ENCODE measurements at places on chromosomes 6 and 20.

- DNase-seq = no peak
Measured at GRCh38 chr6:79649016-79649415, 17.9 kb downstream of the SH3BGRL2 start.

- DNase-seq = no peak
Measured at GRCh38 chr6:5325173-5325572, 63.9 kb downstream of the FARS2 start.

DNA sequence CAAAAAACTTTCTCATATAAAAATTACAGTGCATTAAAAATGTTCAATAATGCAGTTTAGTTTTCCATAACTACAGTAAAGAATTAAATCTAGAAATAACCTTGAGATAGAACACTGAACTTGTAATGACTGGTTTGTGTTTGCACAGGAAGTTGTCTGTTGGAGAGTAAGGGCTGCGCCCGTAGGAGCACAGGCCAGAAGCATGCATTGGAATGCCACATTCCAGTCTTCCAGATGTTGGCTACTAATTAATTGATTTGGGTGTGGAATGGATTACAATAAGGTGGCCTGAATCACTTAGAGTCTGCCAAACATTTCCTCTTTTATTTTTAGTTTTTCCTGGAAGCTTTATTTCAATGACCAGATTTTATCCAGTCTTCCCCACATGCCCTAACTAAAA lies 582.6 kb upstream of the MMS22L start:
- no peak for DNase-seq

DNA sequence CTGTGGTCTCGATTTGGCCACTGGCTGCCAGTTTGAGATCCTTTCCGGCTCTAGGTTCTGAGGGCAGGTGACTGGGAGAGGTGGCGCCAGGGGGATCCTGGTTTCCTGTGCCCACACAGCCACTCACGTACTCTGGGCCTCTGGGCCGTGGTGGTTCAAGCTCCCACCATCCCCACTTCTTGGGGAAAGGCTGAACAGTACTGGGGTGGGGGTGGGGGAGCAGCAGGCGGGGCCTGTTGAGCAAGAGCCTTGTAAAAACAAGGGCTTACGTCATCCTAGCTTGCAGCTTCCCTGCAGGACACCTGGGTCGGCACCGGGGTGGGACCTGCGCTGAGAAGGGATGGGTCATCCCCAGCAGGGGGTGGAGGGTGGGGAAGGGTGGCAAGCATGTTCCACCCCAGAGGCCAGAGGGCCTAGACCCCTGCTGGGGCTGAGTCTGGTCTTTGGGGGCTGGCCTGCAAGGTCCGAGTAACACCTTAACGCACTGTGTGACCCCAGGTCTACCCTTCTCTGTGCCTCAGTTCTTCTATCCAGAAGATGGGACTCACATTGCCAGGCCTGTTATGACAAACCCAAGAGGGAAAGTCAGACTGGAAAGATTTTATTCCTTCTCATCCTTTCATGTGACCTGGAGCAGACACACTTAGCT lies 3.1 kb upstream of the CEBPB start:
- peak; percentile 36 for DNase-seq

DNA sequence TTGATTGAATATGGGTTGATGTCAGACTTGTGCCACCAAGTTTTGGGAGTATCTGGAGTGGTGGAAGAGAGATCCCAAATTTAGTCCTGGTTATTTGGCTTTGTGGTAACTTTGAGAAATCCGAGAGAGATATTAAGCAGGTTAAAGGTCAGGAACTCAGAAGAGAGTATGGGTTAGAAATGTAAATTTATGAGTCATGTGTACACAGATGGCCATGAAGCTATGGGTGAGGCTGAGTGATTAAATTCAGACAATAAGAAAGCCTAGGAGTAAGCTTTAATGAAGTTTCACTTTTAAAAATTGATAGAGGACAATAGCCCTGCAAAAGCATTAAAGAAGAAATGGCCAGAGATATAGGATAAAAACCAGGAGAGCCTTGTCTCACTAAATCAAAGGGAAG lies 14.3 kb downstream of the RIMS1 start:
- DNase-seq = no peak

- DNase-seq = no peak
Measured at GRCh38 chr6:158357570-158358216, 45.4 kb downstream of the TULP4 start.

GRCh38 chr6:48087448-48087847 lies 23.5 kb downstream of the PTCHD4 start:
- peak; percentile 3 for DNase-seq

GRCh38 chr20:37276494-37277252 lies 12.8 kb upstream of the MANBAL start:
- DNase-seq = peak; percentile 33

DNA sequence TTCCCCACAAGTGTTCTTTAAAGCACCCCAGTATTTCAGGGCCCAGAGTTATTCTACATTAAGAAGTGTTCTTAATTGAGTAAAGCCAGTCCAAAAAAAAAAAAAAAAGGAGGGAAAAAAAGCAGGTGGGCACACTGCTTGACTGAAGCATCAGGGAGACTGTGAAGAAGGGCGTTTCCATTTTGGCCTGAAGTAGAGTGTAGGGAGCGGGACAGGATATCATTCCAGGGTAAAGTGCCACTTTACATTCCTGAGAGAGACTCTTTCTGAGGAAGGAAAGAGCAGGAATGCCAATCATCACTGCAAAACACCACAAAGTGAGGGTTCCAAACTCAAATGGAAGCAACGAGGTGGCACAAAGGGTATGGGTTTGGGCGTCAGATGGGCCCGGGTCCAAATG lies 54.1 kb upstream of the BEND6 start:
- DNase-seq = no peak

DNA sequence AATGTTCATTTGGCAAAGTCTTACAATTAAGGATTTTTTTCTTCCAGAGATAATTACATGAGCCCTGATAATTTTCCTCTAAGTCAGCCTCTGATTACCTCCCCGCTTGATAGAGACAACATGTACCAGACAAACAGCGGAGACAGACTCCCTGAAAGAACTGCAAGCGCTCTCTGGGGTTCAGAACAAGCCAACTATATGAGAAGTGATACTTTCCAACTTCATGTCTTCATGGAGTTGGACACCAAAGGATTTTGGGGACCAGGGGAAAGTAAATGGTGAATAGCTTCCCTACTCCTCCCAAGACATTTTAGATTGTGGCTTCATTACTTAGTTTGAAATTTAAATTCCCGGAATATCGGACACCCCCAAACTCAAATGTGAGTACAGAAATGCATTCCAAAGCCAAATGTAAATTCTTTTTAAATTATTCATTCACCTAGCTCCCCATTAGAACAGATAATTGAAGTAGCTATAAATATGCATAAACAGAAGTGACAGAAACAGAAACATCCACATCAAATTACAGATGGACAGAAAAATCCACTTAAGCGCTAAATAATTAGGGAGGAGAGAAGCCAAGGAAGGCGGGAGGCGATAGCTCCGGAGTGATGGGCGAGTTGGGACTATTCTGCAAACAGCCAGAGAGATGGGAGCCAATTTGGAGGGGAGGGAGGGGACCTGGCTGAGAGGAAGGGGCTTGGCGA lies 129.7 kb upstream of the AKAP12 start:
- DNase-seq = no peak

DNA sequence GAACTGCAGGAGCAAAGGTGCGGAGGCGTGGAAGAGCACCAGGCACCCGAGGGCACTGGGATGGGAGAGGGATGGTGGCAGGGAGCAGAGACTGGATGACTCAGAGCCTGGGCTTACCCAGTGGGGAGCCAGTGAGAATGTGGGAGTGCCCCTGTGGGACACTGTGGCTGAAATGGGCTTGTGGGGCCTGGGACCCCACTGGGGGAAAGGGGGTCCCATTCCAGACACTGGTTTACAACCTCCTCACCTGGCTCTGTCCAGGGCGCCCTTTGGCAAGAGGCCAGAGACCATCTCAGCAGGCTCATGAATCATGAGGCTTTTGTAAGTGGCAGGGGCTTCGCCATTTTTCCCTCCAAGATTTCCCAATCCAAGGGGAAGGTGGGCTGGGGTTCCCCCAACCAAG lies 124.0 kb upstream of the MAFB start:
- DNase-seq = no peak

GRCh38 chr6:25193460-25194171 lies 85.6 kb upstream of the CARMIL1 start:
- DNase-seq = no peak

DNA sequence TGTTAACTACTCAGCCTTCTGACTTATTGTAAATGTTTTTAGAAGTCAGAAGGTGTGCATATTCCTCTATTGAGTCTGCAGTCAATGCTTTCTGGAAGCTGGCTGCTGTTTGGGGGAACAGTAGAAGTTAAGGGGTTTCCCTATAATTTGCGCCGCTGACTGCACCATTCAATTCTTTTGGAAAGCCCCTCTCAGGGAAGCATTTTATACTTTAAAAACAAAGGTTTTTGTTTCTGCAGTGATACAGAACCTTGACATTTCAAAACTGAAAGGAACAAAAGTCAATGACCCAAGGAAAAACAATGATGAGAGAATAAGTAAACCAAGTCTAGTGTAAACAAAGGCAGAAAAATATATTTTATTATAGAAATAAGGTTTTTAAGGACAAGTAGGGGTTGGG lies 120.8 kb upstream of the TNFAIP3 start:
- no peak for DNase-seq

- DNase-seq = no peak
Measured at GRCh38 chr20:11090751-11091150, 417.0 kb upstream of the JAG1 start.

DNA sequence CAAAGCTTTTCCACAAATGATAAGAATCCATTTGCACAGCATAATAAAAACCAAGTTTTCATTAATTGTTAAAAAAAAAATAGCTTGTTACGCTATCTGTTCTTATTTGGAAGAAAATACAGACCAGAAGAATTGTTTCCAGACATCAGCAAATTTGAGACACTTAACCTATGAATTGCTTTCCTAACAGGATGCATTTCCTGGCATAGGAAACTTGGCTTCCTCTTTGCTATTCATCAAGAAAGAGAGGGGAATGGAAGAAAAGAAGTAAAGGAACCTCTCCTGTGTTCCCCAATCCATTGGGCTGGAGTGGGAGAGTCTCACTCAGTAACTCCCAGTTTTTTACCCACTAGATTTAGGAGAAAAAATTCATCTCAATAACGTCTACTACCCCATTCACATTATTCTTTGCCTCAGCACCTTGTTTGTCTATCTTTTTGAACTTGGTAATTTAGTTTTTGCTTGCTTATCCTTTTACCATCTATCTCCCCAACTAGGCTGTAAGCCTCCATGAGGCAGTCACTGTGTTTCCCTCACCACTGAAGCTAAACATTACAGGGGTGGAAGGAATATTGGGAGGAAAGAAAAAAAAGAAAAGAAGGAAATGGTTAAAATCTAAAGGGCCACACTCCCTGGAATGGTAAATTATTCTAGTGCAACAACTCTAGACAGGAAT lies 150.3 kb downstream of the COL21A1 start:
- DNase-seq = peak; percentile 36

DNA sequence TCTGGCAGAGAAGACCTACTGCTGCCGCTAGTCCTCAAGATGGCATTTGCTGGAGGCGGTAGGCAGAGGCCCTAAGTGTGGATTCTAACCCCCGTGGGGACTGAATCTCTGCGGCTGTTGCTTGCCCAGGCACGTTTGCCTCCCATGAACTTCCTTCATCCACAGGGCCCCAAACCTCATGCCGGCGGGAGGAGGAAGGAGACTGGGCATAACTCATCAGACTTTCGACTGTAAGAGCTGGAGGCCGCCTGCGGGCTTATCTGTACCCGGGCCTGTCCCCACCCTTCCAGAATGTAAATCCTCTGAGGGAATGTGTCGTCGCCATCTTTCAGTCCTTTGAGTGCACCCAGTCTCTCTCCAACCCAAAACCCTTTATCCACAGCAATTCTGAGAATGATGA lies 990 bp downstream of the ZFP57 start:
- DNase-seq = no peak

DNA sequence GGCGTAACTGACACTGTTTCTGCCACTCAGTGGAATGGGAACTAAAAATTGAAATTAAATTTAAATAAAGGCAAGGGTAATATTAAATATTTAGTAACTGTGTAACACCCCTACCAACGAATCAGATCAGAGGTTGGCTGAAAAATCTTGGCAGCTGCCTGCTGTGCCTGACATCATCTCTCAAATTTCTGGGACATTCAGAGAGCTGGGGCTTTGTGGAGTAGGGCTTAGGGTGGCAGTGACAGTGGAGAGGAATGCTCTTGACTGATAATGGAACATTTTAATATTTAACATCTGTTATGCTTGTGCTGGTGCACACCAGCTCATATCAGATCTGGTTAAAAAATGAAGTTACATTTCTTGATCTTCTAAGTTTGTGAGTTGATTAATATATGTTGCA lies 62.2 kb downstream of the RFPL4B start:
- no peak for DNase-seq

- no peak for DNase-seq
Measured at GRCh38 chr6:167122041-167122826, 662 bp upstream of the CCR6 start.

GRCh38 chr20:50992733-50993457 lies 30.0 kb downstream of the KCNG1 start:
- DNase-seq = peak; percentile 90

GRCh38 chr6:72363844-72364740 lies 257.8 kb upstream of the KCNQ5 start:
- no peak for DNase-seq

- DNase-seq = no peak
Measured at GRCh38 chr6:162615016-162615705, 112.4 kb downstream of the PRKN start.

DNA sequence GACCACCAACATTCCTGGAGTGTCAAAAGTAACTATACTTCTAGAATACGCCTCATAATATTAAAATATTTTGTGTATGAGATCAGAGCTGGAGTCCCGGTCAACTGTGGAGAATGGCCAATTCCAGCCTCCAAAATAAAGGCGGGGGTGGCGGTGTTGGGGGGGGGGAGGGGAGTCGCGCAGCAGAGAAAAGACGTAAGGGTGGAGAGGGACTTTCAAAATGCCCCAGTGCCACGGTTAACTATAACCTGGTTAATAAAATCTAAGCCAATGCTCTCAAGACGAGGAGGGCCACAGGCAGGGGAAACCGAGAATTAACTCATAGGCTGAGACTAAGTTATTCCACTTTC lies 1.3 kb downstream of the NUP153 start:
- no peak for DNase-seq

DNA sequence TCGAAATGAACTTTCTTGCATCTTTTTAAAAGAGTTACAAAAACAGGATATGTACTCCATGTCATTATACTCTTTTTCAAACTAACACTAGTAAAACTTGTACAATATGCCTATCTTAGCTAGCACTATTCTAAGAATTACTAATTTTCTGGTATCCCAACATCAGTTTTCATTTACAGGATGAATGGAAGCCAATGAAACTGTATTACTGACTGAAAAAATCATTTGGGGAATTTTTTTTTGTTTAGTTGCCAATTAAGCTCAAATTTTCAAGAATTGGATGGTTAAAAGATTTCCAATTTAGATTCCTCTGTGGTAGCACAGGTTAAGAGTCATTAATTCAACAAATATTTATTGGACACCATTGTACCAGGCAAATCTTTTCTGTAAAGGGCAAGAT lies 30.7 kb downstream of the TASP1 start:
- no peak for DNase-seq
